Activated effector memory CD4-positive, alpha-beta T cell treated with Interleukin-2 at 50 U/mL for 16 hours (primary cell): ENCODE measurements at places on chromosomes 5 and 9.

DNA sequence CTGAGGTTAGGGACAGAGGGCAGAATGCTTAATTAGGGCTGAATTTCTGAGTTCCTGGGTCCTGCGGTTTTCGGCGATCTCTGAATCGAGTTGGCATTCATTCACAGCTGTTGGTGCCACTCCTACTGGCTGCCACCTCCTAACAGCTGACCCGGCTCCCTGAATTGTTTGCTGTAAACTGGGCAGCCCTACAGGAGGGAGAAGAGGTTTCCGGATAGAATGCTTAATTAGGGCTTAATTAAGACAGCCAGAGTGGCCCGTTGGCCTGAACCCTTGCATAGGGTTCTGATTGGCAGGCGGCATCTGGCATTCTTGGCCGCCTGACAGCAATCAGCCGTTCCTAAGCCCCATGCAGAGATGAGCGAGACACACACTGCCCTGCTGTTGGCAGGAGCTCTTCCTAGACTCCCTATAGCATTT lies 25.7 kb downstream of the FRMPD1 start:
- no peak for DNase-seq

GRCh38 chr5:123279136-123279535 lies 144.1 kb downstream of the CEP120 start:
- DNase-seq: no peak

- DNase-seq: no peak
Measured at GRCh38 chr9:37710046-37710445, 43.6 kb upstream of the TRMT10B start.

GRCh38 chr5:157877821-157878220 lies 18.9 kb upstream of the CLINT1 start:
- DNase-seq: no peak

- DNase-seq: no peak
Measured at GRCh38 chr5:17395106-17395880, 102.7 kb upstream of the TAF11L2 start.

DNA sequence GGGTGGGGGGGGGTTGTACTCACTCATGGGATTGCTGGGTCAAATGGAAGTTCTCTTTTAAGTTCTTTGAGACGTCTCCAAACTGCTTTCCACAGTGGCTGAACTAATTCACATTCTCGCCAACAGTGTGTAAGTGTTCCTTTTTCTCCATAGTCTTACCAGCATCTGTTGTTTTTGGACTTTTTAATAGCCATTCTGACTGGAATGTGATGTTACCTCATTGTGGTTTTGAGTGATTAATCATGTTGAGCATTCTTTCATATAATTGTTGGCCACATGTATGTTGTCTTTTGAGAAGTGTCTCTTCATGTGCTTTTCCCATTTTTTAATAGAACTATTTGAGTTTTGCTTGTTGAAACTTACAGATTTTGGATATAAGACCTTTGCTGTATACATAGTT lies 94.9 kb upstream of the PLPPR1 start:
- no peak for DNase-seq

DNA sequence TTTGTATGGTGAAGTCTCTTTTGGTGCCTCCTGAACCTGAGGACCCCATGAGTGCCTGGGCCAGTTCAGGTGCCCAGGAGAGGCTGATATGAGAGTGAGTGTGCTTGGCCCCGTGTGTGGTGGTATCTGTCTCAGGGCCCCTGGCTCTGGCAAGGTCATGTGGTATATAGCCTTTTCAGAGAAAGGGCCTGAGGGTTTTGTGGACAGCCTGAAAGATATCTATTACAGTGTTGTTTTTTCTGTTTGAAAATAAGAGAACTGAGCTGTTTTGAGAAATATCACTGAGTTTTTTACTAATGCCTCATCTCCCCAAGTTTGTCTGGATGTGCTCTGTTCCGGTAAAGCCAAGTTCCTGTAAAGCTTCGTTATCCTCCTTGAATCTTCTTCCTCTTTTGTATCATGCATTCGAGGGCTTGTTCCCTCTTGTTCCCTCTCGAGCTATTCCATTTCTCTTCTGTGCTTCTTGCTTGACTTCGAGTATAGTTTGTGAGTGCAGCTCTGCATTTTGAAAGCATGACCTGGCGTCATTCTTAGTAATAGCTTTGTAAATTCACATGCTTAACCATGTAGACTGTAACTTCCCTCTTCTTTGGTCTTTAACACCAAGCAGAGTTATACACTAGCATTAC lies 122.3 kb downstream of the MAST4 start:
- DNase-seq: no peak

DNA sequence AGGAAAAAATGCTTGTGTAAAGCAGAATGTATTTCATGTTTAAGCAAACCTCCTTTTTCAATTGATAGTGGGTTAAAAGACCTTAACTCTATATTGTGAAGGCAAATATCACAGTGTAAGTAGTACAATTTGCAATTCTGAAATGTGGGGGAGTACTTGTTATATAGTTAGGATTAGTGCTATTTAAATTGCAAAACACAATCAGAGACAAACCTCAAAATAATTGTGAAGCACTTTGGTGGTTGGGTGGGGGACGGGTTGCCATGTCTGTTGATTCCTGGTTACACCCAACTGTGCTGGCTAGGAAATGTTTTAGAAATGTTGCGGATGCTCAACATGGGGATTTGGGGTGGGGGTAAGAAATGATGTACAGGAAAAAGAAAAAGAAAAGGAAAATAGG lies 37.4 kb downstream of the EGFLAM start:
- DNase-seq: no peak

DNA sequence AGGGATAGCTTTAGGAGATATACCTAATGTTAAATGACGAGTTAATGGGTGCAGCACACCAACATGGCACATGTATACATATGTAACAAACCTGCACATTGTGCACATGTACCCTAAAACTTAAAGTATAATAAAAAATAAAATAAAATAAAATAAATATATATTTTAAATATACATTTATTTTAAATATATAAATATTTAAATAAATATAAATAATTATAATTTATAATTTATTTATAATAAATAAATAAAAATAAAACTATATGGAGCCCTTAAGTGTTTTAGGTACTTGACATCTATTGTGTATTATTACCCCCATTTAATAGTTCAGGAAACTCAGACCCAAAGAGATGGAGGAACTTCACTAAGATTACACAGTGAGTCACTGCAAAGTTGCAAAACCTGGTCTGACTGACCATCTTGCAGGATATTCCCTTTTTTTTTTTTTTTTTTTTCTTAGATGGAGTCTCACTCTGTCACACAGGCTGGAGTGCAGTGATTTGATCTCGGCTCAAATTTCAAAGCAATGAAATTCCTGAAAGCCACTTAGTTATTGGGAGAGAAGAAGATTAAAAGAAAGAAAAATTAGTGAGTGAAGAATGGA lies 5.8 kb upstream of the C5orf52 start:
- no peak for DNase-seq

DNA sequence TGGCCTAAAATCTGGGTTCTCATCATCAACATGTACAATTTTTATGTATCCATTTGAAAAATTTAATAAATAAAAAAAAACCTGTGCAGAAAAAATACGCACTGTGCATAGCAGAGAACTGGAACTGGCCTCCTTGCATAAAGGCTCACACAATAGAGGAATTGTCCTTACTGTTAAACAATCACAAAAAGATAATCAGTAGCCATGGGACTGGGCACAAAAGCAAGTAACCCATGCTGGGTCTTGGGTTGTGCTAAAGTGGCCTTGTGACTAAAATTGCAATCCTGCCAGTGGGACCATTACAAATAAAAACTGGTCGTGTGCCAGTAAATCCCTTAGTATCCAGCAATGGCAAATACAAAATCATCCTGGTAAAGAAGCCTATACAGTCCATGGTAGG lies 1646.6 kb downstream of the MAT2B start:
- DNase-seq: no peak

DNA sequence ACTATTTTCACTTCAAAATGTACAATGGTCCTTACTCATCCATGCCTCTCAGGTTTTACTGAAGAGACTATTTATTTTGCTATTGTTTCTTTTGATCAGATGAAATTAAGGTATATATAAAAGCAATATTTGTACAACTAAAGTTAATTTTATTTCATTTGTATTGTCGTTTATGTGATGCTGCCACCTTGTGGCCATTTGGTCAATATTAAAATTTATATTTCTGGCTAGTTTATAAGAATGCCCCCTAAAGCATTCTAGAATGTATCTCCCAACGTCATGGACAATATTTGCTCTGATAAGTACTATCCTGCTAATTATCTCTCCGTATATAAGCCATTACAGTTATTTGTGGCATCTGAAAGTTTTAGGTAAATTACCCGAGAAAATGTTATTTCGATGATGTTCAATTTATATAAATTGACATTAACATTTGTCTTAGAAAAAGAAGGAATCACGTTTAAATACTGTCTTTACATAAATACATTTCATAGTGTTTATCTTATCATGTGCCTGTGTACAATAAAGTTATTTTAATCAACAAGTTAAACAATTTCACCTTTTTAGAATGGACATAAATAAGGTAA lies 680.0 kb downstream of the TAF11L14 start:
- no peak for DNase-seq

GRCh38 chr5:72145348-72145747 lies 38.1 kb downstream of the MAP1B start:
- DNase-seq: no peak

DNA sequence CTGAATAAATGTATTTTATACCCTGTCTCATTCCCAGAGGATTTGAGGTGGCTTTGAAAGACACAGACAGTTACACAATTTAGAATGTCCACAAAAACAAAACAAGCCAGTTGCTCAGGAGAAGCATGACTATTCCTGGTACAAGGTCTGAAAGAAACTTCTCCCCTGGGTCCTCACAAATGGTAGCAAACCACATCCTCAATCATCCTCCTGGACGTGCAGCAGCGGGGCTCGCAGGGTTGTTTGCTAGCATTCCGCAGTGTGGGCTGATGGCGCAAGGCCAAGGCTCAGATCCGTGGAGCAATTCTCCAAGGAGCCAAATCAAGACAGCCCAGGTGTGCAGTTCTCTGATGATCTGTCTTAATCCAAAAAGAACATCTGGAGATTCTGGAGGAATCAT lies 210.3 kb downstream of the ACTL7B start:
- DNase-seq: no peak

- no peak for DNase-seq
Measured at GRCh38 chr5:168424594-168425323, 61.5 kb upstream of the RARS1 start.

DNA sequence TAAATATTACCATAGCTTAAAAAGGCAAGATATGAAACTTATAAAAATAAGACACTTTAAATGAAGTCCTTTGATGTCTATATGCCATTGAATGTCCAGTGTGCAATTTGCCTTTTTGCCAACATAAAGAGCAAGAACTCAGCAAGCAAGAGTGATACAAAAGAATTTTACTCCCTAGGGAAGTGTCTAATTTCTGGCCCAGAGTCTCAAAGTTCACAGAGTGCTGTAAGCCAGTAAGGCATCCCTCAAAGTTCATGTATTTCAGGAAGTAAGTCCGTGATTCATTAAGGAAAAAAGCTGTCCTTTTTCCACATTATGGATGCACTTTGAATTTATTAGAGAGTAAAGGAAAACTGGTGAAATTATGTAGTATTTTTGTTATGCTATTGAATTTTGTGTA lies 185.2 kb downstream of the CCDC171 start:
- DNase-seq: no peak

DNA sequence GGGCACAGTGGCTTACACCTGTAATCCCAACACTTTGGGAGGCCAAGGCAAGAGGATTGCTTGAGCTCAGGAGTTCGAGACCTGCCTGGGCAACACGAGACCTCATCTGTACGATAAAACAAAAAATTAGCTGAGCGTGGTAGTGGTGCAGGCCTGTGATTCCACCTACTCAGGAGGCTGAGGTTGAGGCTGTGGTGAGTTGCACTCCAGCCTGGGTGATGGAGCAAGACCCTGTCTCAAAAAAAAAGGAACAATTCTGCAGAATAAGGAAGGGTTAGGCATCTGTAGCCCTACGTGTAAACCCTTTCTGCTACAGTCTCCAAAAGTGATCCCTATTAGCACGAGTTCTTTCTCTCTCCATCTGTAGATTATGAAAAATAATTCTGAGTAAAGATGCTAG lies 19.9 kb downstream of the CDC26 start:
- no peak for DNase-seq

DNA sequence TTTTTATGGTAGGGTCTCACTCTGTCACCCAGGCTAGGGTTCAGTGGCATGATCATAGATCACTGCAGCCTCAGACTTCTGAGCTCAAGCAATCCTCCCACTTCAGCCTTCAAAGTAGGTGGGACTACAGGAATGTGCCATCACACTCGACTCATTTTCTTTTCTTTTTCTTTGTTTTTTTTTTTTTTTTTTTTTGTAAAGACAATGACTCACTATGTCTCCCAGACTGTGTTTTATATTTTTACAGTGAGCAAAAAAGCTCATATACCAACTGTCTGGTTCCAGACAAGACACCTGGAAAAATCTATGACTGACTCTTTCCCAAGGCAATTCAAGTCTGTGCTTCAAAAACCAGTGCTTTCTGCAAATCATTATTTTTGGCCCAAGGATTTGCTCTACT lies 10.8 kb upstream of the FOXD1 start:
- DNase-seq: no peak

DNA sequence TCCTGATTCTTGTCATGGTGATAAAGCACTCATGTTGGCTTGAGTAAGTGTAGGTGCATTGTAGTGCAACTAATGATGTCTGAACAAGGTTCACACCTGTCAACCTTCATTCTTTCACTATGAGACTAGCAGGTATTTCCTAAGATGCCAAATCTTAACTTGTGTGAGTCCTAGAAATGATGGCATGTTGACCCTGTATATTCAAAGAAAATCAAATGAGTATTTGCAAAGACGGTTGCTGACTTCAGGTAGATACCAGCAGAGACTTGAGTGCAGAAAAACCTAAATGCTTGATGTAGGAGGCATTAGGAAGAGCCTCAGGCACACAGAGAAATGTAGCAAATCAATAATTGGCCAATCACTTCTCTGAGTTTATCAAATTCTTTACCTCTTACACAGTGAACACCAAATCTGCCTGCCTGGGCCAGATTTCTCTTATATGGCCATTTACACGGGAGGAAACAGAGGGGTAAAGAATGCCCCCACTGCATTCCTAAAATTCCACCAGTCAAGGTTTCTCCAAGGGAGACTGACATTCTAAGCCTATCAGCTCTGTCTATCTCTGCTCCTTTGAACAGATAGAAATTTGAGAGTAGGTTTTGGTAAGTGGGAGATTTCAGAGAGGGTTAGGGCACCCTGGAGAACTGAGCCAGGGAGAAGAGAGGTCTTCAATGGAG lies 488.6 kb upstream of the WWC1 start:
- no peak for DNase-seq

- no peak for DNase-seq
Measured at GRCh38 chr9:129644365-129644764, 2.4 kb upstream of the ASB6 start.

DNA sequence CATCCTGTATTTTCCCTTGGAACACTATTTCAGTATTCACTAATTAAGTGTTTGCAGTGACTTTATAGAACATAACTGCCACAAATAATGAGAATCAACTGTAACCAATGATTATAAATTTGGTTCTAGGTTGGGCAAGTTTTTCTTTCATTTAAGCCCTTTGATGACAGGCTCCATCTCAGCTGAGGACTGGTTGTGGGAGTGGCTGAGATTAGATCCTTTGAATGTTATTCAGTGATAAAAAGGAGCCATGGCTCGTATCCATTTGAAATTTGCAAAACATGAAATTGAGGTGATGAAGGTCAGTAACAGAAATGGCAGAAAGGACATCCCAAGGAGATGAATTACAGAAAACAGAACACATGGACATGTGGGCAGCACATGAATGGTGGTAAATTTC lies 138.1 kb upstream of the PCA3 start:
- DNase-seq: no peak

- no peak for DNase-seq
Measured at GRCh38 chr5:122844136-122844909, 1.1 kb upstream of the SNX24 start.

- no peak for DNase-seq
Measured at GRCh38 chr9:108842610-108843295, 13.0 kb downstream of the ACTL7B start.

GRCh38 chr9:36123515-36123914 lies 13.0 kb upstream of the GLIPR2 start:
- DNase-seq: no peak
